Activated T-cell treated with anti-CD3 and anti-CD28 coated beads, Interleukin-2, amount 50 U/mL, for 24 hours (primary cell): ENCODE measurements at places on chromosomes 12 and 14.

DNA sequence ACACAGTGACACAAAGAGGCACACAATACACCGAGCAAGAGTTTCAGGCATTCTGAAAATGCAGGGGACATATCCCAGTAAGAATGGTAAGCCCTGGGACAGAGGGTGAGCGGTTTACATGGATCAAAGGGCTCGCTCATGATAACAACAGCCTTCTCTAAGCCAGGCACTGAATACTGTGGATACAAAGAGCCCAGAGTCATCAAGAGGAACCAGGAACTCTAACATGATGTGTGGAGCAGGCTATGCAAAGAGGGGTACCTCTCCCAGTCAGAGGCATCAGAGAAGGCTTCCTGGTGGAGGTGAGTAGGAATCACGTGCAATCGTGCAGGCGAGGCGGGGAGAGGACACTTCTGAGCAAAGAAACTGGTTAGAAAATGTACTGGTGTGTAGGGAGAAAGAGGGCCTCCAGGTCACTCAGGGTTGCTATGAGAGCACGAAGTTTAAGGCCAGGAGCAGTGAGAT, 76.9 kb upstream of the EEA1 start:
- DNase-seq: no peak

DNA sequence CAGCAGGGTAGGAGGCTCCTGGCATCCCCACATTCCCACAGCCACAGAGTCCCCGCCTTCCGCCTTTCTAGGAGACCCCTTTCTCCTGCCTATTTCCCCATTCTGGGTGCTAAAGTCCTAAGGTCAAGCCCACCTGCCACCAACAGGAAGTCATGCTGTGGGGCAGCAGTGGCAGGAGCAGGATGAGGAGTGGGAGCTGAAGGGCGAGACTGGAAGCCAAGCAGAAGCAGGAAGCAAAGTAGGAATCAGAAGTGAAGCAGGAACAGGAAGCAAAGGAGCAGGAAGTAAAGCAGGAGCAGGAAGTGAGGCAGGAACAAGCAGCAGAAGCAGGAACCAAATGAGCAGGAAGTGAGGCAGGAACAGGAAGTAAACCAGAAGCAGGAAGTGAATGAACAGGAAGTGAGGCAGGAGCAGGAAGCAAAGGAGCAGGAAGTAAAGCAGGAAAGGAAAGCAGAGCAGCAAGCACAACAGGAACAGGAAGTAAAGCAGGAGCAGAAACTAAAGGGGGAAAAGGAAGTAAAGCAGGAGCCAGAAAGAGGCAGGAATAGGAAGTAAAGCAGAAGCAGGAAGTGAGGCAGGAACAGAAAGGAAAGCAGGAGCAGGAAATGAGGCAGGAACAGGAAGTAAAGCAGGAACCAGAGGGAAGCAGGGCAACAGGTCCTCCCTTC, 38.3 kb upstream of the RIMBP2 start:
- DNase-seq: no peak

GRCh38 chr12:54321363-54321762, 3.6 kb upstream of the COPZ1 start:
- no peak for DNase-seq

GRCh38 chr12:106712768-106713167, 61.7 kb upstream of the RIC8B start:
- DNase-seq: no peak

DNA sequence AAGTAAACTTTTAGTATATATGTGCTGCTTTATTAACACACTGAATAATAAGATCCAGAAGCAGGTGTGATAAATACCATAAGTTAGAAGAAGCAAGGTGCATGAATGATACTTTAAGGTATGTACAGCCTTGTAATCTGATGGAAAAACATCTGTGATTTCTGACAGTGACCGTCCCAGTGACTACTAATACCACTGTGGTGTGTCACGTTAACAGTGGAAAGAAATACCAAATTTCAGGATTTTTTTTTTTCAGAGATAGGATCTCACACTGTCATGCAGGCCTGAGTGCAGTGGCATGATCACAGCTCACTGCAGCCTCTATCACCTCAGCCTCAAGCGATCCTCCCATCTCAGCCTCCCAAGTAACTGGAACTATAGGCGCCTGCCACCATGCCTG, 21.5 kb downstream of the SDS start:
- DNase-seq: no peak

DNA sequence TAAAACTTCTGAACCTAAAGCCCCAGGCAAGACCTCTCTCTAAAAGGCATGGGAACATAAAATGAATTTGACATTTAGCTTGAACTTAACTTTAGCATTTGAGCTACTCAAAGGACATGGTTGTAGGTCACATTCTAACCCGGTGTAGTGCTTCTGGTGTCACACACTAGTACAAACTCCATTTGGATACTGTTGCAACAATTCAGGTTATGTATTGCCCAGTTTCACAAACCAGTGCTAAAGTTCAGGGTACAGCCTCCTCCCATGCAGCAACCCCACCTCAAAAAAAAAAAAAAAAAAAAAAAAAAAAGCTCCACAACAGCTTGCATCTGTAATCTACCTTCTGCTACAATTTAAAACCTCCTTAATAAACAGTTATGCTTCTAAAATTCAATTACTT, 7.8 kb downstream of the PPTC7 start:
- DNase-seq: no peak

DNA sequence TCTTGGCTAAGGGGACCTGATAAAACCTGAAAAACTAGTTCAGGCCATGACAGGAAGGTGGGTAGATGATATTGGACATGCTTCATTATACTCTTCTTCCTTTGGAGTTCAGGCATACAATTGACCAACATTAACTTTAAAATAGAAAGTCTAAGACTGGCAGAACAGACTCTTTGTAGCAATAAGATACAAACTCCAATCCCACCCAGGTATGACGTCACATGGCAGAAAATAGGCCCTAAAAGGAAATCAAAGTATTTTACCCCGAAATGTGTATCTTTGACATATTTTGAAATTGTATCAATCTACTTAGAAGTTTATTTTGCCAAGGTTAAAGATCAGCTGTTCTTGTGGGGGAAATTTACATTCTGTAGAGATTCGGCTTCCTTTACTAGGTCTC, 198.1 kb upstream of the LRIG3 start:
- DNase-seq: no peak

GRCh38 chr12:130286741-130287440, 50.8 kb upstream of the PIWIL1 start:
- DNase-seq: no peak

- DNase-seq: peak; percentile 75
Measured at GRCh38 chr14:55580470-55581341, 699 bp downstream of the KTN1 start.

DNA sequence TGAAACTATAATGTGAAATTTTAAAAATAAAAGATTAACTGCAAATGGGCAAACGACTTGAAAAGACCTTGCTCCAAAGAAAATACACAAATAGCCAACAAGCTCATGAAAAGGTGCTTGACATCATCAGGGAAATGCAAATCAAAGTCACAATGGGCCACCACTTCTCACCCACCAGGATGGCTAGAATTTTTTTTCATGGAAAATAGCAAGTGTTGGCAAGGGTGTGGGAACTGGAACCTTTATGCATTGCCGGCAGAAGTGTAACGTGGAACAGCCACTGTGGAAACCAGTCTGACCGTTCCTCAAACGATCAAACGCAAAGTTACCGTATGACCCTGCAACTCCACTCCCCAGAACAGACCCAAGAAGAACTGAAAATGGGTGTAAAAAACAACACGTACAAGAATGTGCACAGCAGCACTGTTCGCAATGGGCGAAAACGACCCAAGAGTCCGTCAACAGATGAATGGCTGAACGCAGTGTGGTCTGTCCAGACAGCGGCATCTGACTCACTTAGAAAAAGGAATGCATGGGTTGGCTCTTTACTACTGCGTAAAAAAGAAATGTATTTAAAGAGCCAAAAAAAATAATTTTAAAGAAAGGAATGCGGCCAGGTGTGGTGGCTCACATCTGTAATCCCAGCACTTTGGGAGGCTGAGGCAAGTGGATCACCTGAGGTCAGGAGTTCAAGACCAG, 40.2 kb downstream of the SCARB1 start:
- no peak for DNase-seq

DNA sequence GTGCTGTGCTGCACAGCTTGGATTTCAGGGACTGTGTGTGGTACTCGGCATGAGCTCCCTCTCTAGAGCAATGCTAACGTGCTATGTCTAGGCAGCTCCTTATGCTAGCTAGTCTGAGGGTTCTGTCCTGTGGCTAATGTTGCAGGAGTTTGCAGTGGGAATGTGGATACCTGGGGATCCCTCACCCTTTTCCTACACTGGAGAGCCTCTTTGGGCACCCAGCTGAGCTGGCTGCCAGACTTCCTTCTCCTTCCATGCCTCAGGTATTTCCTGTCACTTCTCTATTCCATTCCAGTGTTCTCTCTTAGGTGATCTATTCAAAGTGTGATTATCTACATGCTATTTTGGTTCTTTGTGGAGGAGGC, 64.9 kb downstream of the FBXO33 start:
- no peak for DNase-seq

GRCh38 chr14:95666450-95666849, 19.8 kb upstream of the TCL1B start:
- DNase-seq: no peak

GRCh38 chr14:92481386-92481785, 32.2 kb upstream of the RIN3 start:
- no peak for DNase-seq

DNA sequence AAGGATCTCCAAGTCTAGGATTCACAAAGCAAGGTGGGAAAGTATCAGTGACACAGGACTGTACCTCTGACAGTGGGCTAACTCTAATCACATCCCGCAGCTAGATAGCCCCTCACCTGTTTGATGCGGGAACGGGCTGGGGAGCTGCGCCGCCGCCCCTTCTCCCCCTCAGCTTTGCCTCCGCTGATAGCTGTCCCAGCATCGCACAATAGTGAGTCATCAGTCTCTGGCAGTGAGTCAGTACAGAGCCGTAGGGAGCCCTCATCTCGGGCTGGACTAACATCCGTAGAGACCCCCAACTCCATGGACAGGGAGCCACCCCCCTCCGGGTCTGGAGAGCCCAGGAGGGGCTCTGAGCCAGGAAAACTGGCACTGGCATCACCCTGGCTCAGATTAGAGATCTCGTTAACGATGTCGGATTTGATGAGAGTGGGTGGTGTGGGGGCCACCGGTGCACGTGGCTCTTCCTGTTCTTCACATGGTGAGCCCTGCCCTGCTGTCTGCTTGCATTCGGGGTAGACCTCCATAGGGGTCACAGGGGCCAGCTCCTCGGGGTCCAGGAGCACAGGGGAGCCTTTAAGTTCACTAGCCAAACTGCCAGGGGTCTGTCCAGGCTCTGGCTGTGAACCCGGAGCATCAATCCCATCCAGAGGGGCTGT, 10.9 kb downstream of the KMT2D start:
- no peak for DNase-seq

DNA sequence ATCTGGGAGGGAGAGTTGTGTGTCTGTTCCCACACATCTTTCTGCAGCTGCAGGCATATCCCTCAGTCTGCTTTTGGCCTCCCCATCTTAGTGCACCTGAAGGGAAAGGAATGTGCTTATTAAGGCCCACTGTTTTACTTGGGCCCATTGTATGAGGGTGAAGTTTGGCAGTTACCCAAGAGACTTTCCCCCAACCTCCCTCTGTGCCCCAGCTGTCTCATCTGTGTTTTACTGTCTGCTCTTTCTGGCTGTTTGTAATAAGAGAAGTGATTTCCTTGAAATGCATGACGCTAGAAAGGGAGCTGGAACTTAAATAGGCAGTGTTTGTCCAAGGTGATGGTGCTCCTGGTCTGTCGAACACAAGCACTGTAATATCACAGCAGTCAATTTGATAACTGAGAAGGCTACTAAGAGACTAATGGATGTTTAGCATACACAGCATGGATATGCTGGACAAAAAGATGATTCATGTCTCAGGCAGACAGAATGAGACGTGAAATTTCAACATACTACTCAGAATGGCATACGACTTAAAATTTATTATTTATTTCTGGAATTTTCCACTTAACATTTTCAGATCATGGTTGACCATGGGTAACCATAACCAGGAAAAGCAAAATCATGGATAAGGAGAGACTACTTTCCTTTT, 43.6 kb downstream of the FSCB start:
- no peak for DNase-seq

DNA sequence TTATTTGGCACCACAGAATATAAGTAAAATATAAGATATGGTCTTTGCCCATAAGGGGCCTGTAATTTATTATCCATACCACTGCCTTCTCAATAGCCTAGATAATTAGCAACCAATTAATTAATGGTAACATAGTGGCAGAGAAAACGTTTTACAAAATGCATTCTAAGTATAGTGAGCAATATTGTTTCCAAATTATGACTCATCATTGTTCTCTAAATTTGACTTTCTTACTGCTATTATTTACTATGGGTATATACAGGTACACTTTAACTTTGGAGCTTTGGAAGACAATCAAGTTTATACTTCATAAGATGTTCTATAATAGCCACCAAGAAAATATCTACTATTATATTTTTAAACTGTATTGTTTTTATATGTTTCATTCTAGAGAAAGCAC, 26.7 kb downstream of the DCP1B start:
- no peak for DNase-seq

DNA sequence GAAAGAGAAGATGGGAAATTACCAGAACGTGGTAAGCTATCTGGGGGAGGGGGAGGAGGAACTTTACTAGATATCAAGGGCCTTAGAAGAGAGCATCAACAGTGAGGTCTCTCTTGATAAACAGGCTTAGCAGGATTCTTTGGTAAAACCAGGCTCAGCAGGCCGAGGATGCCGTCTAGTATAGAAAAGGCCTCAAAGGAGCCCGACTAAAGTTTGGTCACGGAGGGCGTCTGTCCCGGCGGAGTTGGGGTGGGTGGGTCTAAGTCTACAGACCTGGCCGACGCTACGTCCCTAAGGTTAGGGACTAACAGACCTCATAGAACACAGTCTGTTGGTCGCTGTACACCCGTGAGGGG, 538 bp upstream of the TIGAR start:
- no peak for DNase-seq

- no peak for DNase-seq
Measured at GRCh38 chr14:92995620-92996019, 72.7 kb downstream of the CHGA start.

DNA sequence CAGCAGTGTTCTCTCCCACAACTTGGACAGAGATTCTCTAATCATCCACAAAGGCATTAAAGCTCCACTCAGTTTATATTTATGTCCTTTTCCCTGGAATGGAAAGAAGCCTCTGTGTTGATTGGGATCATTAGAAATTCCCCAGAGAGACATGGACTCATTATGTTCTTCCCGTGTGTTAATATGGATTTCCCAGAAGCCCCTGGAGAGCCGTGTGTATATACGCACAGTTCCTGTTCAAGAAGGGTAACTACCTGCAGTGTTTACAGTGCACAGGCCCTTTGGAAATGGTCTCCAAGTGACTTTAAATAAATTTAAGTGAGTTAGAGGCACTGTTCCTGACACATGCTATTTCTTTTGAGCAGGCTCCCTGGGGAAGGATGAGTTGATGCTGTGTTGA, 428.0 kb upstream of the TMTC1 start:
- DNase-seq: no peak

GRCh38 chr12:129570796-129571400, 332.9 kb downstream of the TMEM132D start:
- no peak for DNase-seq

- no peak for DNase-seq
Measured at GRCh38 chr12:122322501-122322900, 56.2 kb upstream of the VPS33A start.

- DNase-seq: no peak
Measured at GRCh38 chr12:128402486-128403243, 135.7 kb downstream of the TMEM132C start.

- DNase-seq: no peak
Measured at GRCh38 chr12:111390910-111391309, 14.8 kb upstream of the SH2B3 start.

GRCh38 chr12:1830981-1831963, 10.9 kb downstream of the LRTM2 start:
- no peak for DNase-seq
